ENCODE measurements at places on chromosomes 3 and 15.

GRCh38 chr3:10319804-10320203 lies 1.1 kb downstream of the SEC13 start:
- DNase-seq, result no peak

DNA sequence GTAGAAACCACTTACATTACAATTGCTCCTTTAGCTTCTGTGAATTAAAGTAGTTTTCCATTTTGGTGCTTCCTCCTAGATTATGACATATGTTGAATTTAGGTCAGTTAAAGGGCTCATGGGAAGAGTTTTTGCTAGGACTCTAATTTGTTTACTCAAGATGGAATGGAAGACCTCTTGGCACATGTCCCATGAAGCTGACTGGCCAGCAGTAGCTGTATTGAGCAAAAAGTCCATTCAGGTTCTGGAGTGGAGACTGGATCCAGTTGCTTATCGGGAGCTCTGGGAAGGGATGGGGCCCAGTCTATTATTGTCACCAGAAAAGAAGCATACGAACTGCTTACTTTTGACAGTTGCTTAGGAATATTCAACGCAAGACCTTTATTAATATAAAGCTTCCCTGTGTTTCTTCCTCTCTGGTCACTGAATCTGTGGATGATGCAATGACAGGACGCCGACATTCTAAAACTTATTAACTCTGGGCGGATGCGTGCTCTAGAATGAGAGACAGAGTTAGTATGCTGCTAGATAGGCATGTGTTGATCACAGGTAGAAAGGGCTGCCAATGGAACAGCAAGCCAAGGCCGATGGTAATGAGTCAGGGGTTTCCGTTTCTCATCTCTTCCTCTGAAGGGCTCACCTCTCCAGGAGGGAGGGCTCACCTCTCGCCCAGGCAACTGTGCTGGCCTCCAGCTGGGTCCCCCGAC lies 155.8 kb downstream of the NR1D2 start:
- DNase-seq, result no peak

DNA sequence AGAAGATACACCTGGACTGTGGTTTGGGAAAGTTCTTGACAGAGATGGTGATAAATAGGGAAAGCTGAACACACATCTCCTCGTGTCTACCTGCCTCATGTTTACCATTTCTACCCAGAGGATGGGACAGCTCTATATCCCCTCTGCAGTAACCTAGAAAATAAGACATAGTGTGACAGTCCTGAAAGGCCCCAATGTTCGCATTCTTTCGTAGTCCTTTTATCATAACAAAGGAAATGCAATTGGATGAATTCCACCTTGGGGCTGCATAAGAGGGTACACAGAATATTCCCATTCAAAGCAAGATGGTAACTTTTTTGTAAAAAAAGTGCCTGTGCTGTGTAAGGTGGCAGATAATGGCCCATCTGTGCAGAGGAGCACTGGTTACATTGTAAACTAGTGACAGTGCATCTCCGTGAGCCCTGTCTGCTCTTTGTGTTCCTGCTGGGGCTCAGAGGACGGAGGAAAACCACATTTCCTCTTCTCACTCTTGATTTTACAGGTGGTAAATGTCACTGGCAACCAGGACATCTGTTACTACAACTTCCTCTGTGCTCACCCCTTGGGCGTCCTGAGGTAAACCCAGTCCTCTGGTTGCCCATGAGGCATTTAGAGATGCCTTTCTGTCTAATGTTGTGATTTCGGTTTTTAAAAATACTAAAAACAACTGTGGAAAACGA lies 74.3 kb downstream of the SIDT1 start:
- DNase-seq, result peak; percentile 15

GRCh38 chr15:43751885-43752284 lies 5.6 kb downstream of the PDIA3 start:
- DNase-seq, result no peak

DNA sequence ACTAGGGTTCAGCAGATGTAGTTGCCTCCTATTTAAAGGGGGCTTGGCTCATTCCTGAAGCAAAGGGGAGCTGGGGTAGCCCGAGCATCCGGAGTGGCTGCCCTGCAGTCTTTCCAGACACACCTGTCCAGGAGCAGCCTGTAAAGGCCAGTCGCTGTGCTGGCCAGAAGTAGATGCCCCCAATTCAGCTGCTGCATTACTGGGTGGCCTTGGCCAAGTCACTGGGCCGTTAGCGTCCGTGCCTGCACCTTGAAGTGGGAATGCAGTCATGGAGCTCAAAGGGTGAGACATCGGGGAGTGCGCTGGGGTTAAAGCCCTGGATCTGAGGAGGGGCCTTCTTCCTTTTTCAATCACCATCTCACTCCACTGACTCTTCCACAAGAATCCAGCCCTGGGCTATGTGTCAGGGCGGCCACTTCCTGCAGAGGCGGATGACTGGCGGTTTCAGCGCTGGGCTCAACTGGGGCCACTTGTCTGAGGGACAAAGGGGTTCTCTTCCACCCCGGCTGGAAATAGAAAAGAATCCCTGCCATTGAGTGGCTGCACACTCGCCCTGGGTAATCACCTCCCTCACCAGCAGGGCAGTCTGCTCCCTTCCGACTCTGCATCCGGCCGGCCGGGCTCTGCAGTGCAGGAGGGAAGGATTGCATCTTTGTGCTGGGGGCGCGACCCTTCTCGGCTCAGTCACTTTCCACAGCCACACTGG lies 11.8 kb downstream of the ALDH1A3 start:
- DNase-seq, result no peak

GRCh38 chr15:86159468-86159867 lies 79.8 kb downstream of the AGBL1 start:
- DNase-seq, result no peak

- no peak for DNase-seq
Measured at GRCh38 chr3:68728343-68728742, 204.0 kb downstream of the TAFA4 start.

- DNase-seq, result no peak
Measured at GRCh38 chr3:4979428-4980228, at the start of gene BHLHE40. Gene BHLHE40, plus strand, starts transcription at chr3:4979437. Its CDS starts 282 bp downstream, at chr3:4979719.

GRCh38 chr15:57559875-57560274 lies 31.8 kb upstream of the MYZAP start:
- DNase-seq, result no peak

- DNase-seq, result no peak
Measured at GRCh38 chr3:111850537-111850936, 8.5 kb upstream of the PHLDB2 start.

DNA sequence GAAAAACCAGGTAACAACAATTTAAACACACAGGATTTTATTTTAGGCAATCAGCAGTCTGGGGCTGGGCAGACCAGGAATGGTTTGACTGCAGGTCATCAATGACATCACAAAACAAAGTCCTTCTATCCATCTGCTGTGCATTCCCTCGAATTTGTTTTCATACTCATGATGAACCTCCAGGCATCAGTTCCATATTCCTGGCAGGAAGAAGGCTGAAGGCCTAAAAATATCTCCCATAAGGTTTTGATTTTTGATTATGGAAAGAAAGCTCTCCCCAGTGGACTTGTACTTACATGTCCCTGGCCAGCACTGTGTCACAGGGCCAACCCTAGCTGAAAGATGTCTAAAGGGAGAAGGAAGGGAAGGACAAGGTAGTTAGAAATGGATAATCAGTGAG lies 107.4 kb downstream of the PEAK1 start:
- DNase-seq, result no peak

DNA sequence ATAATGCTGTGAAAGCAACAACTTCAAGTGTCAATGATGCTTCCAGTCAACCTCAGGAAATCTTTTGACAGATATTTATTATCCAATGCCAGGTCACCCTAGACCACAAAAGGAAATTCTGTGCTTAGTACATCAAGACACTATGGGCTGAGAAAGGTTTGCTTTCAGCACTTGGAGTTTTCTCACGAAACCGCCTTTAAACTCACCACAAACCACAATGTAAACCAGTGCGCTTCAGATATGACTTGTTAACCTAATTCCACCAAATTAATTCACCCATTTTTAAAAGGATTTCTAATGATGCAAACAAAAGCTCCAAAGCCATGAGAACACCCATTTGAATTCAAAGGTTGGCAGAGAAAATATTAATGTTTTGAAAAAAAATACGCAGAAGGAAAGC lies 292.9 kb upstream of the NR2F2 start:
- DNase-seq, result no peak

DNA sequence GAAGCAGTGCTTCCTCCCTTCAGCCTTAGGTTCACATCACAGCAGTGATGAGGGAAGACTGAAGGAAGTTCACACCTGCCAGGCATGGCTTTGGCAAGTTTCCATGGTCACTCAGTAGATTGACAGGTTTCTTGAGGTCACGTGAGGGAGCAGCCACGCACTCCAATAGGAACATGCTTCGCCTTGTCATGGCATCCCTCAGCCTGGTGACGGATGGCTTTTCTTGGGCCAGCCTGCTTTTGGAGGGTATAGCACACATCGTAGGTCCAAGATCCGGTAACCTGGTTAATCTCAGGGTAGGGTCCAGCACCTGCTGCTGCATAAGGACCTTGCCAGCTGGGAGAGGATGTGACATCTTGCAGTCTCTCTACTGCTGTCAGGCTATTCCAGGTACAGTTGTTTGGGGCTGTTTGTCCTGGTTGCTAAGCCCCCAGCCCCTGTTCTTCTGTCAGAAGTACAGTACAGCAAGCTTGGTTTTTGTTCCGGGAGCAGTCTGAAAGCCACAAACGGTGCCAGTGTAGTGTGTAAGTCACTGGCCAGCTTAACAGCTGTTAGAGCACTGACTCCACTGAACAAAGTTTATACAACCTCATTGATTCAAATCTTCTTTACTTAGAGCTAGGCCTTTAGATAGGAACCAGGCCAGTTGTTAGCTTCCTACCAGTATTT lies 42.3 kb downstream of the PSMD6 start:
- DNase-seq, result no peak

DNA sequence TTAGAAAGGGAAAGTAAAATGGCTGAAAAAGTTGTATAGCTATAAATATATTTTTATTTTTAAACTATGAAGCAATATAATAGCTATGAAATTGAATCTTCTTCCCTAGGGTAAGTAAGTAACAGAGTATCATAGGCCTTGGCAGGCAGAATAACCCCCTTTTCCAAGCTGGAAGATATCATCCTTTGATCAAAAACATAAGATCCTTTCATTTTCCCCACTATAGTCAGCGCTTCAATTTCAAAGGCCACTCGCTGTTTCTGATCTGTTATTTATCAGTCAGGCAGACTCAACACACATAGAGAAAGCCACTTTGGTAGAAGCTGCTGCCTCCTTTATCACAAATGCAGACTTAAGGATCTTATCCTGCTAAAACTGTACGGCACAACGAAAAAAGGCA lies 74.0 kb upstream of the UBE2E2 start:
- no peak for DNase-seq

DNA sequence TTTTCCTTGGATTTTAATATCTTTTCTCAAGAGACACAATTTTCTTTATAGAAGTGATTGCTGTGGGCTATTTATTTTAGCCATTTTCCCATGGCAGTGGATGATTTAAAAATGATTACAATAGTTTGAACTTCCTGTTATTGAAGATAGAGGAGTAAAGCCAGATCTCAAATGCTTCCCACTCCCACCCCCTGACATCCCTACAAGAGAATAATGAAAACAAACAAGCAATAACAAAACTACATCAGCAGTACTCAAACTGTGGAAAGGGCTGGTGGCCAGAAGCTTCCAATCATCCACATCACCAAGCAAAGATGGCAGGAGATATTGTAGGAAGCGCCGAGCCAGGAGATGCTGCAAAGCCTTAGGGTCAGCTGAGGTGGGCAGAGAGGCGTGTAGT lies 831.1 kb upstream of the NR2F2 start:
- no peak for DNase-seq

DNA sequence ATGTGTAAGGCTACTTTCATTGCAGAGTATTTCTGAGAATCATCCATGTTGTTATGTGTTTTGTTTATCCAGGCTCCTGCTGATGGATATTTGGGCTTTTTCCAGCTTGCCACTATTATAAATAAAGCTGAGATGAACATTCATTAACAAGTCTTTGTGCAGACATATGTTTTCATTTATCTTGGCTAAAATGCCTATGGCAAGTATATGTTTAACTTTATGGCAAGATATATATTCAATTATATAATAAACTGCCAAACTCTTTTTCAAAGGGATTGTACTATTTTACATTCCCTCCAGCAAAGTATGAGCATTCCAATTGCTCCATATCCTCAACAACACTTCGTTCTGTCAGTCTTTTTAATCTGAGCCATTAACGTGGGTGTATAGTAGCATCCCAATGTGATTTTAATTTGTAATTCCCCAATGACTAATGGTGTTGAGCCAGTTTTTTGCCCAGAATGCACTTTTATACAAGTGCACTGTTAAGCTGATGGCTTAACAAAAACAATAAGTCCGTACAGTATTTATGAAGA lies 452.4 kb downstream of the SHQ1 start:
- DNase-seq, result no peak

- no peak for DNase-seq
Measured at GRCh38 chr3:190586631-190587011, 72.7 kb downstream of the IL1RAP start.

DNA sequence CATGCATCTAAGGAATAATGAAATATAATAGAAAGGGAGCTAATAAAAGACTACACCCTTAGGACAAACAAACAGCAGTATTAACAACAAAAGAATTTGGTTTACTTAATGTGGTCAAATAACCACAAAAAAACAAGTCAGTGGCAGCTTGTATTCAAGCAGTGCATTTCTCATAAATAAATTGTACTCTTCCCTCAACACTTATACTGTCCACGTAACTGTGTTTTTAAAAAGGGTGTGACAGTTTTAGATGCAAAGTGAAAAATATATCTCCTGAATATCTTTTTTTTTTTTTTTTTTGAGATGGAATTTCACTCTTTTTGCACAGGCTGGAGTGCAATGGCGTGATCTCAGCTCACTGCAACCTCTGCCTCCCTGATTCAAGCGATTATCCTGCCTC lies 698.2 kb upstream of the CADM2 start:
- DNase-seq, result no peak

Data from iPS DF 19.7 (cell line).